ENCODE measurements at places on chromosomes 12 and 14.

DNA sequence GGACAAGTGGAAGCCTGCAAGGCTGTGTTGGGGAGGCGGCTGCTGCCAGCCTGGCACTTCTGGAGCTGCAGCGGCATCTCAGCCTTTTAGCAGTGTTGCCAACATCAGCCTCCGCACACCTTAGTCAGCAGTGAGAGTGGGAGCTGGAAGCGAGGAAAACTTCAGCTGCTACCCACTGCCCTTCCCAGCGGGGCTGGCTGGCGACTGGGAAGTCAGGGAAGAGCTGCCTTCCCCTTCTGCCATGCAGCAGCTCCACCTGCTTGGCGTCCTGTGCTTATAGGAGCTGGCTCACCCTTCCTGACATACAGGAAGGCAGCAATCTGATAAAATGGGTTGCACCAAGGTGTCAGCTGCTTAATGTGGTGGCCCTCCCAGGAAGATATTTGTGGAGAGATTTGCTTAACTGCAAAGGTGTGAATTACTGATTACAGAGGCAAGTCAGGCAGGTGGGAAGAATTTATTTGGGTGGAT lies 15.4 kb upstream of the PLEKHG3 start:
- DNase-seq, result no peak

DNA sequence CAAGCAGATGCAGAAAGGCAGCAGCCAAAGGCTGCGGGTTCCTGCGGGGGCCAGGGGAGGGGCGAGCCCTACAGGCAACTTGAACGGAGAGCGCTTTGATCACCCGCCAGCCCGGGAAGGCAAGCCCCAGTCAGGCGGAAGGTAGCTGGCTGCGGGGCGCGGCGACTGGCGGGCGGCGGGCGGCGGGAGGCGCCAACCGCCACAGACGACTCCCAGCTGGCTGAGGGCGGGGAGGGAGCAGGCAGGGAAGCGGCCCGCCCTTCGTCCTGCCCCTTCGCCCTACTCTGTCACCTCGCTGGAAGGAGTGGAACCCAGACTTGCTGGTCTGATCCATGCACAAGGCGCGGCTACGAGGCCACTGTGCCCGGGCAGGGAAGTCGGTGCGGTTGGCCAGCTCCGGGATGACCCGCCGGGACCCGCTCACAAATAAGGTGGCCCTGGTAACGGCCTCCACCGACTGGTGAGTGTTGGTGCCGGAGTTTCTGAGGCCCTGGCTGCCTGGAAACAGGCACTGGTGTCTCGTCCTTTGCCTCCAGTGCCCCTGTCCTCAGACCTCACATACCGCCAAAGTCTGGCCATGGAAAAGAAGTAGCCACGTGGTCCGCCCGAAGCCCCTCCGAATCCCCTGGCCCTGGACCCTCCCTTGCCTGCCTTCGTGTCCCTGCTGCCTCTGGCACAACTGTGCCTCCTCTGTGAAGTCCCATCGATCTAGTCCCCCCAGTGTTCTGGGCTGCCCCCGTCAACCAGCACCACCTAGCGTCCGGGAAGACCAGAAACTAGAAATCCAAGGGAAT lies 15.4 kb upstream of the CARMIL3 start:
- peak; percentile 59 for DNase-seq

DNA sequence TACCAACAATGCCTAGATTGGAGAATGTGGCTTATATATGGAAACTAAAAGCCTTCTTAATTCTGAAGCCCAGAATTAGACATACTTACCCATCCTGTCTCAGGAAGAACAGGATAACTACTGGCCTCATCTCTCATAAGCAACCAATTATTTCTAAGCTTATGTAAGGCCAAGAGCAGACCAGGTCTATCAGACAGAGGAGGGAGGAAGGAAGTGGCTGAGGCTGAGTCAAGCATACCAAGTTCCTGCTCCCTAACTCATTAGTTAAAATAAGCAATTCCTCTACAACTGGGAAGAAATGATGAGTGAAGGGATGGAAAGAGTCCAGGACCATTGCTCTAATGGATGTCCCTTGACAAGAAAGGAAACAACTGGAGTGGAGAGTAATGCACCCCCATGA lies 27.0 kb upstream of the INSM2 start:
- no peak for DNase-seq

DNA sequence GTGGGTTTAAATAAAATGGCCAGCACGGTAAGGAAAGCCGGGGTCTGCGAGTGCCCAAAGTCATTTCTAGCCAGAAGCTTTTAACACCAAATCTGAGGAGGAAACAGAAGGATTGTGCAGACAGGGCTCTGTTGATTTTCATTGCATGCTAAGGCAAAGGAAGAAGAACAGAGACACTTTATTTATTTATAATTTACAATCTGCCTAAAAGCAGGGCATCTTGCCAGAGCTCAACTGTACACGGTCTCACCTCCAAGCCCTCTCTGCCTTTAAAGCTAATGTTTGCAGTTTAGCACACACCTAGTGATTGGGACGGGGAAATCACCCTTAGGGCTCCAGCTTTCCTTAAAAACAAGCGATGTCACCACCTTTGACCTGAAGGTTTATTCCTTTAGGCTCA lies 4.0 kb downstream of the KCNA5 start:
- no peak for DNase-seq

DNA sequence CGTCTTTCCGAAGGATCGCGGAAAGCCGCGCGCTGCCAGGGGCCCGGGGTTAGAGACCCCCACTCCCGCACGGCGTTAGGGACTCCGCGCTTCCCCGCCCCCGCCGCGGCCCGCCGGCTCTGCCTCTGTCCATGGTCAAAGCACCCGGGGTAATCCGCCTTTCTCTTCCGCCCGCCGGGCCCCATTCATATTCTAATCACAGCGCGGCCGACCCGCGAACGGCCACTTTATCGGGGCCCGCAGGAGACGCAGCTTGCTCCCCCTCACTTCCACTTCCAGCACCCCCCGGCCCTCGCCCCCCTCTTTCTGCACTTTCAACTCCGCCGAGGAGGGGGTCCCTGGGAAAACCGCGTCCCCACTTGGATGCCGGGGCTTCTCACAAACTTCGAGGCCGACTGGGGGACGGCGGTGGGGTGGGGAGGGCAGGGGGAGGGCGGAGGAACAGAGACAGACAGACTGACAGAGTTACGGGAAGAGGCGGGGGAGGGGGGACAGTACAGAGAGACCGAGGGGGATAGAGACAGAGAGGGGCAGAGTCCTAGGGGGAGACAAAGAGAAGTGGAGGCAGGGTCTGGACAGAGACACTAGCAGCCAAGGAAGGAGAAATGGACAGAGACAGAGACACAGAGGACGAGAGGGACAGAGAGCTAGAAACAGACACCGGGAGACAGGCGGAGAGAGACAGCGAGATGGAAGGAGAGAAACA lies 1.1 kb upstream of the RFX4 start:
- peak; percentile 70 for DNase-seq

GRCh38 chr12:2633176-2633824 lies 161.5 kb upstream of the FKBP4 start:
- DNase-seq, result no peak

DNA sequence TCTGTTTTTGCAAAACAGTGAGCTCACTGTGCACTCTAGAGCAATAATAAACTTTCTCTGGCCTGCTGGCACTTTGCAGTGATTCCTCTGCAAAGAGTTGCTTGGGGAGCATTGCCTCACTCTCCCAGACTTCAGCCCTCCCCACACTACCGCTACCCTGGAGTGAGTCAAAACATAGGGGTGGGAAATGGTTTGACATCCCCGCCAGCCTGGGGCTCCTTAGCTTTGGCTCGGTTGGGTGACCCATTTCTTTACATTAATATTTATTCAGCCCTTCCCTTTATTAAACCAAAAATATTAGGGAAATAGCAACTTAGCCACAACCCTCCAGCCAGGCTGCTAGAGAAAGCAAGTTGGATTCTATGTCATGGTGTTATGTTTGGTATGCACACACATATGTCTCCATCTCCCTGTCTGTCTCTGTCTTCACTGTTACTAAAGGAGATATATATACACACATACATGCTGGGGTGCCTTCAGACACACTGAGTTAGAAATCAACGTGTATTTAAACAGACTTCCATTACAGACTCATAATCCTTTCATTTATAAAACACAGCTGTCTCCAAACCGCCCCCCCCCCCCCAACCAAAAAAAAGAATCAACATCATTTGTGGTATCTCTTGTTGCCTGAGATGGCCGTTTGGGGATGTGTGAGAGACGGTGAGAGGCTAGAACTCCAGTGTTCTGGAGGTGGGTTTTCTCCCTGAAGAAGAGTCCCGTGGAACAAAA lies 3.4 kb upstream of the IRF2BPL start:
- DNase-seq, result no peak

GRCh38 chr12:25469861-25470260 lies 83.2 kb downstream of the LMNTD1 start:
- DNase-seq, result no peak

DNA sequence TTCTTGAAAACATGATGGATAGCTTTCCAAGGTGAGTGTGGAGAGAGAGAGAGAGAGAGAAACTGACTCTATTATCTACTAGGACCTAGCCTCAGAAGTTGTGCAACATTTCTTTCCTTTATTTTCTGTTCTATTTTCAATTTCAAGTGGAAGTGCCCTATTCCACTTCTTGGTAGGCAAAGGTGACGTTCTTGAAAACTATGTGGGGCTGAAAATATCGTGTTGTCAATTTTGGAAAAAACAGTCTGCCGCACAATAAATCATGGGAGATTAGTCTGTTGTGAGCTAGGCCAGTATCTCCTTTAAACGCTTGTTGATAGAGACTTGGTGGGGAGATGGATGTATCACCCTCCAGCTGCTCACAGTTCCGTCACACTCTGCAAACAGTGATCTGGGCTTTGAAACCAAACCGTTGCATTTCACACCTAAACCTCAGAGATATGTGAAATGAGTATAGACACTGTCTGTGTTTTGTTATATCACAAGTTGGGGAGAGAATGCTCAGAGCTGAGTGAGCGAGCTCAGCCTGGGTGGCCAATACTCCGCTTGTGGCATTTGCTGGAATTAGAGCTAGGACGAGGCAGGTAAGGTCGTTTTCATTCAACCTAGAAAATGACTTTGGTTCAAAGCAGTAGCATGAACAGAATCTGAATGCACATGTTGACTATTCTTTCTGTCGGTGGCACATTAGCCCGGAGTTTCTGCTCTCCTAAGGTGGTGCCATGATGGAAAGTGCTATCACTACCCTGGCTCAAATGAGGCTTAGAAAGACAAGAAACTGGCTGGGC lies 75.1 kb upstream of the ST8SIA1 start:
- no peak for DNase-seq

DNA sequence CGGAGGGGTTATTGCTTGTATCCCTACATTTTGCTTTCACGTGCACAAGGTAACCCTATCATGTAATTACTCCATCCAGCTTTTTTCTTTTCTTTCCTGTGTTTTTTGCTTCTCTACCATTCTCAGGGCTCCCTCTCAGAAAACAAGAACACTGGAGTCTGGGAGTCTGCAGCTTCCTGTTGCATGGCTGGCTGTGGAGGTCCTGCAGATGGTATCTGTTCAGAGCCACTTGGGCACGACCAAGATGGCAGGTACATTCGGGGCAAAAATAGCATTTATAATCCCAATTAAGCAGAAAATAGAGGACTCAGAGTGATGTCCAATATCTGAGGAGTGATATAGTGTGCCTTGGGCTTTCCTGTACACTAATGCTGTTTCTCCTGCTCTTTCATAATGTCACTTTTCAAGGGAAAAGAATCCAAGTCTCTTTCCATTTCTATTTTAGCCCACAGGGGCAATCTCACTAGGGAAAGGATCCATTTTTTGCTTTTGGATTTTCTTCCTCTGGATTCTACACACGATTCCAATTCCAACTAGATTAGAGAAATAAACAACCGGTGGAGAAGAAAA lies 3.2 kb upstream of the NUMB start:
- DNase-seq, result no peak

DNA sequence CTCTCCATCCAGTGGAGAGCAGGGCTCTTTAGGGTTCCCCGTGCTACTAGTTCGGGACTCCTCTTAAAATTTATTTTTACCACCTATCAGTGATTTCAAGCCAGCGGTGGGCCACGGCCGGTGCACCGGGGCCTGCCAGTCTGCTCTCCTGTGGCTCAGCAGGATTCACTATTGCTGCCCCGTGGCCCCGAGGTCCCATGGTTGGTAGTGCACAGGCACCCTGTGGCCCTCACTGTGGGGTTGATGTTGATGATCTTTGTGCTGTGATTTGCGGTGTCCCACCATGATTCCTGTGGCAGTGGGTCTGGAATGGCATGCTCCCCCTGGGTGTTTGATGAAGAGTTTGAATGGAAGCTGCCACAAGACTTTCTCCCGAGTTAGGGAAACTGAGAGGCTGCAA lies 12.6 kb upstream of the MEG3 start:
- DNase-seq, result no peak

DNA sequence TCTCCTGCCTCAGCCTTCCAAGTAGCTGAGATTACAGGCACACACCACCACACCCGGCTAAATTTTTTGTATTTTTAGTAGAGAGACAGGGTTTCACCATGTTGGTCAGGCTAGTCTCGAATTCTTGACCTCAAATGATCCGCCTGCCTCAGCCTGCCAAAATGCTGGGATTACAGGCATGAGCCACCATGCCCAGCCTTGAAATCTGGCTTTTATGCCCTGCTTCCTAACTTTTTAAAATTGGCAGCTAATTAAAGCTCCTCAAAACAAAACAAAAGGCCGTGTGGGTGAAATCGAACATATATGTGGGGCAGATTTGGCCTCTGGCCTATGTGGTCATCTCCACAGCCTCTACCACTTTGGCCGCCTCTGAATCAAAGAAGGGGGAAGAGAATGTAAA lies 37.9 kb downstream of the KCTD10 start:
- no peak for DNase-seq

- DNase-seq, result no peak
Observed at GRCh38 chr12:74337951-74338350, 199.7 kb upstream of the ATXN7L3B start.

GRCh38 chr12:99224237-99224636 lies 423.3 kb upstream of the GARIN6 start:
- DNase-seq, result no peak

DNA sequence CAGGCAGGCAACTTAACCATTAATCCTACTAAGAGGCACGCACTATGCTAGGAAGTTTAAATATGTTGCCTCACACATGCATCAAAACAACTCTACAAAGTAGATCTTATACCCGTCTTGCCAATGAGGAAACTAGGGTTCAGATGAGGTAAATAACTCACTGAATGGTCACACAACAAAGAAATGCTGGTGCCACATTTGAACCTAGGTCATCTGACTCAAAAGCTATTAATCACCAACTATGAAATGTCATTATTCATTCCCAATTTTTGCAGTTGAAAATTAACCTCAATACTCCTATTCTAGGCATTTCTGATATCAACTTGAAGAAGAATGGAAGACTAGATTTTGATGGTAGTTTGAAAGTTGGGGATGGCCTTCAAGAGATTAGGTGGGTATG lies 2.8 kb upstream of the PYROXD1 start:
- DNase-seq, result no peak

Data from neuronal stem cell (in vitro differentiated cells).